H1 (cell line): ENCODE measurements at places on chromosomes 1 and 21. TPM values are rescaled to one million over a fixed set of nuclear protein-coding genes. Genes with fewer than 3 reads are reported as not detected.

The PROK1 gene
- not detected in 2 replicates for total RNA-seq

DNA sequence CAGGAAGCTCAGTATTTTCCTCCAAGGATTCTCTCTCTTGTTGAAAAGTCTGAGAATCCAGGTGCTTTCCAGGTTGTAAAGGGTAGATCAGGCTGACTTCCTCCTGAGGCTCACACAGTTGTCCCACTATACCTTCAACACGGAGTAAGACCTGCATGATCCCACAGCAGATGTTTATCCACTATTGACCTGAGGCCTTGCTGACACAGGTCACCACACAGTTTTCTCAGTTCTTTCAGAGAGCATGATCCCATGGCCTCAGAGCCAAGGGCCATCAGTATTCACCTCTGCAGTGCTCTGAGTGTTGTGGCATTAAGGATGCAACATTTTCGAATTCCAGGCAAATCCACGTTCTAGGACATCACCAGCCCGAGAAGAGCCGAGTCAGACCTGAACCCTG lies 60.5 kb upstream of the ABCD3 start:
- DNase-seq = no peak

- no peak for DNase-seq
Observed at GRCh38 chr1:223037845-223038244, 105.2 kb downstream of the TLR5 start.

The CDC20 gene
- 221 and 252 TPM in 2 replicates for total RNA-seq

- DNase-seq = no peak
Observed at GRCh38 chr1:26545969-26546323, 16.4 kb downstream of the RPS6KA1 start.

The HES5 gene
- total RNA-seq = 0.22 and 0.25 TPM in 2 replicates

DNA sequence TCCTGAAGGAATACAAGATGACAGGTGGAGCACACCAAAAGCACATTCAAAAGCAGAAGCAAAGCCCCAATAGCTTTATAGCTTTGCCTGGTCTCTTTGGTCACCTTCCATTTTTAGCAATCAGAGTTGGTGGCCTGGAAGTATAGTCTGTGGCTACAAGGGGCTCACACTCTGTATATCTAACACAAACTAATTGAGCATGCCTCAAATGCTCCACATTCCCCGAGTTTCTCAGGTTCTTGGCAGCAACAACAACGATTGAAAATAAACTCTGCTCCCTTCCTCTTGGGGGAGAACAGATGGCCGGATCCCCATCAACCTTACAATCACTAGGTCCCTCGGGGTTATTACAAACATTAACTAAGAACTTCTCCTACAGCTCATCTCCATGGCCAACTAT lies 24.9 kb upstream of the TADA1 start:
- no peak for DNase-seq

The C1orf105 gene
- not detected in 2 replicates for total RNA-seq

DNA sequence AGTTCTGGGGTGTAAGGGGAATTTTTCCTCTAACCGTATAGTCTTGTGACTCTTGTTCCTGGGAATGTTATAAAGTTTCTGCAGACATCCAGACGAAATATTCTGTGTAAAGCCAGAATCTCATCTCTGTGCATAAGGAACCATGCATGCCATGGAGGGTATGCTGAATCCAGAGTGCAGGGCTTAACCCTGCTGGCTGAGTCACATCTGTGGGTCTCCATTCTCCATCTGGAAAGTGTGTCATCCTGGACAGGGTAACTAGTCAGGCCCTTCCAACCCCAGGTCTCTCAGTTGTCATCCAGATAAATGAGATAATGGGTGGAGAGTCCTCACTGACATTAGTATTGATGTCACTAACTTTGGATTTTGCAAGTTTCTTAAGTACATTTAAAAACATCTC lies 48.8 kb downstream of the ATP5PO start:
- DNase-seq = no peak

DNA sequence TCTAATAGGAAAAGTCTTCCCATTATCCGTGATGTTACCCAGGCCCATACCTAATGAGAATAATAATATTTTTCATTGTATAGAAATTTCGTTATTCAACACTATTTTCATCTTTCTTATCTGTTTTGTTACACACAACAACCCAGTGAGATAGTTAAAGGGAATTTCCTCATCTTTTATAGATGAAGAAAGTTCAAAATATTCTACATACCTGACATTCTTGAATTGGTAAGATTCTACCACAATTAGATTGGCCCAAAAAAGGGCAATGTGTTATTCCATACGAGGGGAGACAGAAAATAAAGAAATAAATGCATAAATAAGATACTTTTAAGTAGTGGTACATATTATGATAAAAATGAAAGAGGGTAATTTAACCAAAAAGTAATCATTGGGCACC lies 405.5 kb upstream of the ADAMTS5 start:
- DNase-seq = no peak

The CNKSR1 gene
- total RNA-seq = 13.0 and 14.5 TPM in 2 replicates

DNA sequence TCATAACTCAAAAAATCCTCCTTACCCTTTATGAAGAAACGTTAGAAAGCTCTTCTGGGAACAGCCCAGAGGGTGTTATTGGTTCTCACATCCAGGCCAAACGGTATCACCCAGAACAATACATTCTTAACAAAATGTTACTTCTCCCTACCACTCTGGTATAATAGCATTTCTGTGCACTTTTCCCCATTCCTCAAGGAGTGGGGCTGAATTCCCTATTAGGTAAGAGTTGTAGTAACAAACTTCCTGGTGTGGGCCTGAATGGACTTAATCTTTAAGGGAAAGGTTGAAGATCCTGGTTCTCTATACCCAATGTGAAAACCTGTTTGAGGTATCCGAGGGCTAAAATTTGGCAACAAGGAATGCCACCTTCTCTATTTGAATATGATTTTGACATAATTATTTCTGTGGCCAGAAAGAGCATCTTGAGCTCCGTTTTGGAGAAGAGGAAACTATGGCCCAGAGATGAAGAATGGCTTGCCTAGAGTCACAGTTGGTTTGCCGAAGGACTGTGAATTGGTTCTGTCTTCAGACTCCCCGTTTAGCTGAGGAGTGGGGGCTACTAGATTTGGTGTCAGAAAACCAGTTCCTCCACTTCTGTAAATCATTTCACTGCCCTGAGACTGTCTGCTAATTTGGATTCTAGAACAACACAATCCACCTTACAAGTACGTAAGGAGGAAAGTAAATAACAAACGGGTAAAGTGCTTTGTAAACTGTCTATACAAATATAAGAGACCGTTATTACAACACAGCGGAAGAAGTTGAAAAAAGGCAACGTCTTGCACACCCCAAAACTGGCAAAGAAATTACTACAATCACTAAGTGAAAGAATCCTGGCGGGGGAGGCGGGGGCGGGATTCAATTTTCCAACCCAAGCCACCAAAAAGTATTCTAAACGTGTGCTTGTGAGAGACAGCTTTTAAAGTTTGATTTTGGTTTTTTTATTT lies 2.3 kb downstream of the ANP32E start:
- no peak for DNase-seq

DNA sequence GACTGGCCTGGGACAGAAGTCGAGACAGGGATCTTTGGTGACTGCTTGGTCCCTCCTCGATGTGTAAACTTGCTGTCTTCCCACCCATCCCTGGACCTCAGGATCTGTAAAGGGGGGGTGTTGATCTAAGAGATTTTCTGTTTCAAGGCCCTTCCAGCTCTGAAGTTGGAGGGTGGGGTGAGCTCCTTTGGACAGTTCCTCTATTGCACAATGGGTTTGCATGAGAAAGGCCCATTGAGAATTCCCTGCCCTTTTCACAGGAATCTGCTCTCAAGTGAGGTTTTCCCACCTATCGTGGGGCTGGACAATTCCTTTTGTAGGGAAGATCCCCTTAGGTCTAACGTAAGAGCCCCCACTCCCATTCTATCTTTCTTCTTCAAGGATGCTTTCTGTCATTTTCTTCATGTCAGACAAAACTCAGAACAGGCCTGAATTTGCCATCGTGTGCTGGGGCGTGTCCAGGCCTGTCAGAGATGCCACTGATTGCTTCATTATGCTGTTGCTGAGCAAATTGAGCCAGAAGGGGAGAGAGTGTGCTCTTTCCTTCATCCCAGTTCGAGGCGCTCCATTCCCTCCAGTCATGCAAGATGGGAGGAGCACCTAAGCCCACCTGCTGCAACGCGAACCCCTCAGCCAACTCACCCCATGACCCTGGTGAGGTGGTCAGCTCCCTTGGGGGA lies 149.9 kb upstream of the IGSF21 start:
- no peak for DNase-seq

GRCh38 chr1:192147221-192147620 lies 11.0 kb upstream of the RGS18 start:
- DNase-seq = no peak
